ENCODE measurements at places on chromosomes 6 and 20.

- no peak for DNase-seq
Observed at GRCh38 chr20:62675877-62676260, 32.8 kb upstream of the NTSR1 start.

DNA sequence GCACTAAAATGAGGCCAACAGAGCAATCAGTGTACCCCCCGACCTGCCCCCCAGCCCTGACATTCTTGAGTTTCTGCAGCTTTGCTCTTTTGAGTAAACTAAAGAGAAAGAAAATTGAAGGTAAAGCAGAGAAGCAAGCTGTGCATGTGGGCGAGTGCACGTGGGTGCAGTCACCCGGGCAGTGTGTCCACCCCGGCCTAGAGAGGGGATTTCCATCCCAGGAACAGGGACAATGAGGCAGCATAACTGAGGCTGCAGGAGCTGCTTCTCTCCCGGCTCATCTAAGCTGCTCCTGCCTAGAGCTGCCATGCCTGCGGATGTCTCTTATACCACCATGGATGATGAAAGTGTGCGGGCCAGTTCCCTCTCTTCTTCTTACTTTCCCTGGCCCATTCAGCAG lies 16.8 kb downstream of the CASS4 start:
- no peak for DNase-seq

DNA sequence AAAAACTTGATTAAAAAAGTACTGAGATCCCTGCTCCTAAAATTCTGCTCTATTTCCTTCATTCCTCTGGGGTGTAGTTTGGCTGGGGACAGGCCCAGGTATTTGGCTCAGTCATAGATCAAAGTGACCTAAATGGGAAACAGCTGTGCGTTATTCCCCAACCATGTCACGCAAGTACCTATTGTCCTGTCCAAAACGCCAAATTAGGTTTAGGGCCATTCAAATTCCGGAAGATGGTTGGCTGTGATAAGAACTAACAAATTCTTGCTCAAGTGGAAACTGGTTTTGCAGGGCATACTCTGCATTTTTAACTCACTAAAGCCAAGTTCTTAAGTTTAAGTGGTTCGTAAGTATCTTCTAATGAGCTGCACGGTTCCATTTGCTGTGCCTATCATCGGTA lies 147.6 kb upstream of the TMEM170B start:
- DNase-seq, result no peak

DNA sequence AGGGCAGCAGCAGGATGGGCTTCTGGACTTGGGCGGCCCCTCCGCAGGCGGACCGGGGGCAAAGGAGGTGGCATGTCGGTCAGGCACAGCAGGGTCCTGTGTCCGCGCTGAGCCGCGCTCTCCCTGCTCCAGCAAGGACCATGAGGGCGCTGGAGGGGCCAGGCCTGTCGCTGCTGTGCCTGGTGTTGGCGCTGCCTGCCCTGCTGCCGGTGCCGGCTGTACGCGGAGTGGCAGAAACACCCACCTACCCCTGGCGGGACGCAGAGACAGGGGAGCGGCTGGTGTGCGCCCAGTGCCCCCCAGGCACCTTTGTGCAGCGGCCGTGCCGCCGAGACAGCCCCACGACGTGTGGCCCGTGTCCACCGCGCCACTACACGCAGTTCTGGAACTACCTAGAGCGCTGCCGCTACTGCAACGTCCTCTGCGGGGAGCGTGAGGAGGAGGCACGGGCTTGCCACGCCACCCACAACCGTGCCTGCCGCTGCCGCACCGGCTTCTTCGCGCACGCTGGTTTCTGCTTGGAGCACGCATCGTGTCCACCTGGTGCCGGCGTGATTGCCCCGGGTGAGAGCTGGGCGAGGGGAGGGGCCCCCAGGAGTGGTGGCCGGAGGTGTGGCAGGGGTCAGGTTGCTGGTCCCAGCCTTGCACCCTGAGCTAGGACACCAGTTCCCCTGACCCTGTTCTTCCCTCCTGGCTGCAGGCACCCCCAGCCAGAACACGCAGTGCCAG lies at the start of gene TNFRSF6B:
Gene TNFRSF6B, plus strand, starts transcription at position 25 of the 729 bp plus-strand sequence. Its CDS starts 116 bp downstream, at position 141.
- no peak for DNase-seq

DNA sequence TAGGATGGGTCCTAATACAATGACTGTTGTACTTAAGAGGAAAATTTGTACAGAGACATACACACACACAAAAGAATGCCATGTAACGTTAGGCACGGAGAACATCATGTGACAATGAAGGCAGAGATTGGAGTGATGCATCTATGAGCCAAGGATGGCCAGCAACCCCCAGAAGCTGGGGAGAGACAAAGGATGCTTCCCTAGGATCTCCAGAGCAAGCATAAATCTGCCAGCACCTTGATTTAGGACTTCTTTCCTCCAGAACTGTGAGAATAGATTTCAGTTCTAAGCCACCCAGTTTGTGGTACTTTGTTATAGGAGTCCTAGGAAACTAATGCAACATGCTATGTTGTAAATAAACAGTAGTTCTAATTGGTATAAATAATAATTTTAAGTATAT lies 25.0 kb downstream of the EYA4 start:
- DNase-seq, result no peak

DNA sequence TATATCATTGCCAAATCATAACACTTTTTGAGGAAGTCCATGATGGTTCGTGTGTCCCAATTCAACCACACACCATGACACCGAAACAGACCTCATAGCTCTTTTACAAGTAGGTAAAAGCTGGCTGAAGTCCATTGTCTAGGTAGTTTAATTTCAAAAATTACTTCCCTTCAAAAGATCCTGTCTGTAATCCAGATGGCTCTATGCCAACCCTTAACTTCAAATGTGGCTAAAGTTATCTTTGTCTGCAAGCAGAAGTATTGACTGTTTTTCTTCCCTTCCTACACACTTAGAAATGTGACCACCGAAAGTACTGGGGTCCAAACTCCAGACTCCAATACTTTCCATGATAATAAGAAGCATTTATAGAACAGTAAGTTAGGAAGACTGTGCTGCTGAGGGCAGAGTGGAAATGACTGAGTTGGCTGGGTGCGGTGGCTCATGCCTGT lies 8.3 kb upstream of the TIAM2 start:
- no peak for DNase-seq

- DNase-seq, result no peak
Observed at GRCh38 chr6:56482525-56482924, 160.2 kb downstream of the DST start.

- no peak for DNase-seq
Observed at GRCh38 chr6:43040542-43041257, 13.0 kb downstream of the CUL7 start.

Data from stimulated activated CD8-positive, alpha-beta memory T cell treated with anti-CD3 and anti-CD28 coated beads, Interleukin-15, amount 100 ng/mL, for 4 hours (primary cell).